ENCODE measurements at places on chromosomes 2 and 18.

- DNase-seq: no peak
These were observed 41.4 kb downstream of the BMP10 start for GRCh38 chr2:68829749-68830148.

DNA sequence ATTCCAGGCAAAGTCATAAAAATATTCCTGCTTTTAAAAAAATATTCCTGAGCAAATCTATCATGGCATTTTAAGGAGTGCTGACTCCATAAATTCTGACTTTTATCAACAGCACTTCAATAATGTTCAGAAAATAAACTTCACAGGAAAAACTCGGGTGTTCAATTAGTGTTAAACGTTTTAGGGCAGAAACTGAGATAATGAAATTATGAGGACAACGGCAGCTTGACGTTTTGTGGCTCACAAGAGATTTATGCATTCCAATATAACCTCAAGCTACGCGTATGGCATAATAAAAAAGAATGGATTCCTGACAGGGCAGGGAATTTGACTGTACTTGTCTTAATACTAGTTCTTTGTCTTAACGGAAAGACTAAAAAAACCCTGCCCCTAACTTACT is 133.2 kb downstream of the ICOS start:
- no peak for DNase-seq

GRCh38 chr2:88770016-88770415 is 78.5 kb downstream of the RPIA start:
- no peak for DNase-seq

DNA sequence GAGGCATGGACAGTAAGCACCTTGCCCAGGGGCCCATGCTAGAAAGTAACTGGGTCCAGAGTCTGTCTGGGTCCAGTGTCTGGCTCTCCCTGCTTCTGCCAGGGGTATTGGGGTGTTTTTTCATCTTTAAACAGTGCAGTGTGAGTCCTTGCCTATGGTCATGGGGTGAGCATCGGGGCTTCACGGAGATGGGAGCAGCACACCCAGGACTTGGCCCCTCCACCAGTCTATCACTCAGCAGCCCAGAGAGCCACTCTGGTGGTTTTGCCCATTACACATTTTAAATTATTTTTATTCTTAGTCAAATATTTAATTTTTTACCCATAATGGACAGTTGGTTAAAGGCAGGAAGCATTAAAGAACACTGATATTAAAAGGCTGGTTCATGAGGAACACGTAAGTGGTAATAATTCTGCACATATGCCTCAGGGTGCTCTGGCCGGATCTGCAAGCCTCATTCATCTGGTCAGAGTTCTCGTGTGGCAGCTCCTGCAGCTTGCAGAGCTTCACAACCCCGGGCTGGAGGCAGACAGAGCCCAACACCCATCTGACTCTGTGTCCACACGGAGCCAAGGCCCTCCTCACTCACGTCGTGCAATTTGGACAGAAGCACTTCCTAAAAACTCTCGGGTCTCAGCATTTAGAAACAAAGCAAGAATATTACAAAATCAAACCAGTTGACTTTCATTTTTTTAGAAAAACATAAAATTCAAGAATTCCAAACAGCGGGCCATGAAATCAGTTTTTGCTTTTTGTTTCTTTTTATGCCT is 204.1 kb downstream of the CTIF start:
- no peak for DNase-seq

- DNase-seq: no peak
These were observed 355.5 kb downstream of the RAD51AP2 start for GRCh38 chr2:17162713-17163112.

GRCh38 chr2:152925547-152926448 is 207.4 kb downstream of the ARL6IP6 start:
- DNase-seq: no peak

DNA sequence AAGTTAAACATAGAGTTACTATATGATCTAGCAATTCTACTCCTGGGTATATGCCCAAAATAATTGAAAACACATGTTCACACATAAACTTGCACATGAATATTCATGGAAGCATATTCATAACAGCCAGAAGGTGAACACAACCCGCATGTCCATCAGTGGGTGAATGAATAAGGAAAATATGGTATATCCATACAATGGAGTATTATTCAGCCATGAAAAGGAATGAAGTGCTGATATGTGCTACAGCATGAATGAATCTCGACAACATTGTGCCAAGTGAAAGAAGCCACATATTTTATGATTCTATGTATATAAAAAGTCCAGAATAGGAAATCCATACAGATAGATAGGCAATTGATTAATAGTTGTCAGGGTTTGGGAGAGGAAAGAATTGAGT is 15.9 kb downstream of the COL4A4 start:
- DNase-seq: no peak

DNA sequence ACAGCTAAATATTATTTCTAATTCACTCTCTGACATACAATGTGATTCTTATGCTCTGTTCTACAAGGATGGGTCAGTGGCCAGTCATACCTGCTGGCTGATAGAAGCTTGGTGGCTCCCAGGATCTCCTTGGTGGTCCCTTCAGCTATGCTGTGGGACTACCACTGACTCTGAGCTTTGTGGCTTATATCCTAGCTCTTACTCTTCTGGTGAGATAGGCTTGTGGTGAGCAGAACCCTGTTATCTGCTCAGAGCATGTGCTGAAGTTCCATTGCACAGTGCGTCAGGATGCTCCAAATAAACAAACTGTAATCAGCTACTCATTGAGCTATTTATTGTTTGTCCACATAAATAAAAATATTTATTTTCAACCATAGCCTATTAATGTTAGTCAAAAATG is 51.7 kb downstream of the MFSD6 start:
- DNase-seq: no peak

GRCh38 chr18:9890957-9891356 is 5.2 kb downstream of the TXNDC2 start:
- DNase-seq: no peak

DNA sequence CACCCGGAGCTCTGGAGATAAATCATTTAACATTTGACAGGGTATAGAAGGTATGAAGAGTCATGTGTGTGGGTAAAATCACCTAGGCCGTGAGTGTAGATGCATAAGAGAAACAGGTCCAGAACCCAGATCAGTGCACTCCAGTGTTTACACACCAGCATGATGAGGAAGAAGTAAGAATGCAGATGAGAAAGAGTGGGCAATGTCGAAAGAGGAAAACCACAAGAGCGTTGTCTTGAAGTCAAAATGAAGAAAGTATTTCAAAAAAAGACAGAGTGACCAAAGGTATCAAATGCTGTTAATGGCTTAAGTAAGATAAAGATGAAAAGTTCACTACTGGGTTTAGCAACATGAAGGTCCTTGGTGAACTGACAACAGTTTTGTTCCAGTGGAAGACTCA is 32.0 kb upstream of the PLB1 start:
- DNase-seq: no peak

DNA sequence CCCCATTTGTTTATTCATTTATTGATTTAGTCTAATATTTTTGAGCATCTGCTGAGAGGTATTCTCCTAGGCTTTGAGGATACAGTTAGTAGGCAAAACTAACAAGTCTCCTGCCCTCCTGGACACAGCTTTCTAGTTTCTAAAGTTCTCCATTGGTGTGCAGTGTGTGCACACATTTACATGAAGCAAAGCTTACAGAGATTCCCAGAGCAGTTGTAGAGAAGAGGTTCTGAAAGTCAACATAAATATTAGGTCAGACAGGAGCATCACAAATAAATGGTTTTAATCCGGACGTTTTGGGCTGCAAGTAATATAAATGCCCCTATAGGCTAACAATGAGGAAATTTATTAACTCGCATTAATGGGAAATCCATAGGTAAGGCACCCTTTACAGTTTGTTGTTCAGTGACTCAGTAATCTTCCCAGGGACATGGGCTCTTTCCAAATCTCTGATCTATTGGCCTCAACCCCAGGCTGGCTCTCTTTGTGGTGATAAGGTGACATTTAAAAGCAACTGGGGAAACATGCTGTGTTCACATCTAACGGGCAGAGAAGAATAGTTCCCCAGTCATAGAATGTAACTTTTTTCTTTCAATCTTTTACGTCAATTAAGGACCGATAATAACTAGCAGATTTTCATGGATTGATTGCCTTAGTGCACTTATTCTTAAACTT is 407.2 kb downstream of the PTPRM start:
- DNase-seq: no peak

- DNase-seq: no peak
These were observed 71.2 kb downstream of the LBH start for GRCh38 chr2:30302566-30302965.

DNA sequence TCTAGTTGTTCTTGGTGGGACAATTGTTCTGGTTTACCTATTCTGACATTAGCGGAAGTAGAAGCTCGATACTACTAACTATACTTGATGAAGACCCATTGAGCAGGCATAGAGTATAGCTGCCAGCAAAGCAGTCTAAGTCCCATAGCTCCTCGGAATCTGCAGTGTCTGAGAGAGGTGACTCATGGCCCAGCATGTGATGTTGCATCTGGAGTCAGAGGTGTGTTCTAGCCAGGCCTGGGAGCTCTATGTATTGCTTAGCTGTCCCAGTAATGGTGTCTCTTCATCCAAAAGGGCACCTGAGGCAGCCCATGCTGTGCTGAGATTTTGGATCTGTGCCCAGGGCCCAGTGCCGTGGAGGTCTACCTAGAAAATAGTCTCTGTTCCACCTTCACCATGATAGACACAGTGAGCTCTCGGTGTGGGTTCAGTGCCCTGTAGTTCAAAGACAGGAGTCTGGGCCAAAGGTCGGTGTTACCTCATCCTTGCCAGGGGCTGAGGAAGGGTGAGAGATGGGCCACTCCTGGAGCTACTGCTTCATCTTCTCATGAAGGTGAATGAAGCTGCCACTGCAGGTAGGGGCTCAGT is 47.3 kb downstream of the MEX3C start:
- DNase-seq: no peak

- DNase-seq: no peak
These were observed 28.0 kb downstream of the DNER start for GRCh38 chr2:229686122-229686919.

- DNase-seq: no peak
These were observed 262.3 kb downstream of the NRXN1 start for GRCh38 chr2:50769406-50770181.

DNA sequence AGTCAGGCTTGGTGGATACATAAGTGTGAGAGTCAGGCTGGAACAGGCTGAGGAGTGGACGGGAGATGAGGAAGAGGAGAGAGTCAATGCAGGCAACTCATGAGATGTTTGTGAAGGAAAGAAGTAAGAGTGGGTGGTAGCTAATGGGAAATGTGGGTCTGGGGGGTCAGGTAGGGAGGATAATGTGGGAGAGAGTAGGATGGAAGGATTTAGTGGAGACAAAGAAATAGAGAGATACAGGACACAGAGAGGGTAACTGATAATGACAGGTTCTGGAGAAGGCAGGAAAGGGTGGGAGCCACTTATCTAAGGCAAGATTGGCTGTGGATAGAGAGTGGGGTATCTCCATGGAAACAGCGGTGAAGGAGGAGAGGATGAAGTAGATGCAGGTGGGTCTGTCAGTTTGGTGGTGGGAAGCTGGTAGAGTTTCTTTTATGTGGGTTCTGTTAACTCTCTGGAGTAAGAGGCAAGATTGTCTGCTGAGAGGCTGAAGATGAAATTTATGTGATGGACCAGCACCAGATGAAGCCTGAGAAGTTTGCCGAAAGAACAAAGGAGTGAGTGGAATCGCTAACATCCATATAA is 190.6 kb upstream of the SPRED2 start:
- DNase-seq: no peak

DNA sequence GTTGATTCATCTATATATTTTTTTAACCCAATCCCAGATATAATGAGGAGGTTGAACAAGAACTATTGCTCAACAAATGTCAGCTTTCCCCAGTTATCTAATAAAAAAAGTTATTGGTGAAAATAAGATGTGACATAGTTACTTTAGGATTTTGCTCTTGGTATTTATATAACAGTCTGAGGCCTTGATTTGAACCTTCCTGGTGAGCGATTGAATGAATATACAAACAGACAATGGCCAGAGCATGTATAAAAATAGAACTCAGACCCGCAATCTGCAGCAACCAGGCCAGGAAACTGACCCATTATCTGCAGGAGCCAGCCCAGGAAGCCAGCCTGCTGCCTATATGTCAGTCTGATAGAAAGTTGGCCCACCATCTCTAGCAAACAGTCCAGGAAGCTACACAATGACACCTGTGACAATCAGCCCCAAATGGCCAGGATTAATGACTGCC is 81.6 kb downstream of the HS6ST1 start:
- DNase-seq: no peak
